MV-4-11 (cell line): ENCODE measurements at places on chromosomes 1 and 21.

- no peak for DNase-seq
Measured at GRCh38 chr21:36647279-36648093, 51.4 kb upstream of the SIM2 start.

- no peak for DNase-seq
Measured at GRCh38 chr21:34519016-34519415, 7.0 kb upstream of the KCNE1 start.

- no peak for DNase-seq
Measured at GRCh38 chr1:232183802-232184201, 446.1 kb downstream of the SIPA1L2 start.

DNA sequence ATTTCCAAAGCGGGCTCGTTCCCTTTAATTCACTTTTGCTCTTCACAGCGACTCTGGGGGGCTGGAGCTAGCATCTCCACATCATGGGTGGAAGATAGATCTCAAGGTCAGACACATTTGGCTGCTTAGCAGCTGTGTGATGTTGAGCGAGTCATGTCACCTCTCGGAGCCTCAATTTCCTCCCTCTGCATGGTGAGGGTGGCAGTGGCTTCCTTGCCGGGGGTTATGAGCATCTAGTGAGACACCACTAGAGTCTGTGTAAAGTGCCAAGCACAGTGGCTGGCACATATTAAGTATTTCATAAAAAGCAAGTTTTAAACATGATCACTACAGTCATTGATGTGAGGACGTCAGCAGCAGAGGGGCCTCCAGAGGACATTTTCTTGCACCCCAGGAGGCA is 16.9 kb upstream of the ECE1 start:
- no peak for DNase-seq

GRCh38 chr1:147892216-147892615 is 10.4 kb upstream of the GJA8 start:
- peak; percentile 15 for DNase-seq
